NCI-H510A (cell line): ENCODE measurements at places on chromosomes 13 and 19.

DNA sequence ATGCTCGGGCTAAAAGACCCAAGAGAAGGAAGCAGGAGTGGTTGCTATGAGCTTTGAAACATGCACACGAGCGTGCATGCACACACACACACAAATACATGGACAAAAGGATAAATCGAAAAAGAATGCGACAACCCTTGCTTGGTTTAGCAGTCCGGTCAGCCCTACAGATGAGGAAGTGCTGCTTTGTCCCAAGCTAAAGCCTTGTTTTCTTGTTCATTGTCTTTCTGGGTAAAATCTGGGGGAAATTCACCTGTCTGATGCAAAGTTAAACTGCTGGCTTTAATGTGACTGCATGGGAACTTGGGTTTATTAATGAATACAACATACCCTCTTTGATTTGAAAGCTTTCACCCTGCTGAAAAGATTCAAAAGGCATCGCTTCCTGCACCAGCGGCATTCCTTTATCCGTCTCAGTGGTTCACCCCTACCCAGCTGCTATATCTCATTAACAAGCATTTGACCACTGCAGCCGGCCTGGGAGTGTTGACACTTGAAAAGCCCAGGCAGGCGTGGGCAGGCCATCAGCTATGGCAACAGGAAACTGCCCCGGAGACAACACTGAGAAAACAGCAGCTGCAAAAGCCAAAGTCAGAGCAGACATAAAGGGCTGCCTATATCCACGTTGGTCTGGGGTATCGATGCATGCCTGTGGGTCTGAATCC, 301.7 kb downstream of the NDFIP2 start:
- DNase-seq: peak; percentile 74

- DNase-seq: no peak
These were observed 74.0 kb downstream of the DHRS12 start for GRCh38 chr13:51729866-51730553.

DNA sequence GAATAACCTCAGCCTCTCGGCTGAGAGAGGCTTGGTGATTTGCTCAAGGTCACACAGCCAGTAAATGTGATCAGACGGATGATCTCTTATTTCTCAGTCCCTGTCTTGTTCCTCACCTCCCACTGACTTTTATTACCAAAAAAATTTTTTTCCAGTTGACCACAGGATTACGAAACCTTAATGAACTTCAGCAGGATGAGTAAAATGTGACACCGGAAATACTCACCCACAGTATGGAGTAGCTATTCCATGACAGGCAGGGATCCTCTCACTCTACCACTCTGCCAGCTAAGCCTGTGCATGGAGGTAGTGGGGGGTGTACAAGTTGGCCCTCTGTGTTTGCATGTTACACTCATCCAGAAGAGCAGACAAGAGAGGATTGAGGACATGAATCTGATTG, 916.4 kb downstream of the UQCRFS1 start:
- DNase-seq: no peak

GRCh38 chr19:29478578-29479565, 46.9 kb upstream of the VSTM2B start:
- no peak for DNase-seq

- no peak for DNase-seq
These were observed 8.0 kb downstream of the ANGPTL8 start for GRCh38 chr19:11247391-11247790.

DNA sequence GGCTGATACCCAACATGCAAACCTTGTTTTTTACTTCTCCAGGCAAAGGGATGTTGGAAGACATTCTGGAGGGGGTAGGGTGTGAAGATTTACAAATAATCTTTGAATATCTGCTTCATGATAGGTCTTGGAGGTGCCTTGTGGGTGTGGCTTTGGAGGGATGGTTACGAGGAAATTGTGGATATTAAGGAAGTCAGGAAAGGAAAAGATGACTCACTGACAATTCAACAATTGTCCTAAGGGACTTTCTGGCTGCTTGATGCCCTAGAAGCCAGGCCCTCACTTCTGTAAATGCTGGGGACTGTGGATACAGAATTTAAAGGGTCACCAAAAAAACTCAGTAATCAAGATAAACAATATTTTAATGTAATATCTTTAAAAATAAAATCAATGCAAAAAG, 37.4 kb upstream of the ZNF527 start:
- DNase-seq: no peak

GRCh38 chr13:78047151-78047550, 128.5 kb upstream of the EDNRB start:
- DNase-seq: no peak

GRCh38 chr13:76773448-76774094, 112.6 kb downstream of the KCTD12 start:
- no peak for DNase-seq

DNA sequence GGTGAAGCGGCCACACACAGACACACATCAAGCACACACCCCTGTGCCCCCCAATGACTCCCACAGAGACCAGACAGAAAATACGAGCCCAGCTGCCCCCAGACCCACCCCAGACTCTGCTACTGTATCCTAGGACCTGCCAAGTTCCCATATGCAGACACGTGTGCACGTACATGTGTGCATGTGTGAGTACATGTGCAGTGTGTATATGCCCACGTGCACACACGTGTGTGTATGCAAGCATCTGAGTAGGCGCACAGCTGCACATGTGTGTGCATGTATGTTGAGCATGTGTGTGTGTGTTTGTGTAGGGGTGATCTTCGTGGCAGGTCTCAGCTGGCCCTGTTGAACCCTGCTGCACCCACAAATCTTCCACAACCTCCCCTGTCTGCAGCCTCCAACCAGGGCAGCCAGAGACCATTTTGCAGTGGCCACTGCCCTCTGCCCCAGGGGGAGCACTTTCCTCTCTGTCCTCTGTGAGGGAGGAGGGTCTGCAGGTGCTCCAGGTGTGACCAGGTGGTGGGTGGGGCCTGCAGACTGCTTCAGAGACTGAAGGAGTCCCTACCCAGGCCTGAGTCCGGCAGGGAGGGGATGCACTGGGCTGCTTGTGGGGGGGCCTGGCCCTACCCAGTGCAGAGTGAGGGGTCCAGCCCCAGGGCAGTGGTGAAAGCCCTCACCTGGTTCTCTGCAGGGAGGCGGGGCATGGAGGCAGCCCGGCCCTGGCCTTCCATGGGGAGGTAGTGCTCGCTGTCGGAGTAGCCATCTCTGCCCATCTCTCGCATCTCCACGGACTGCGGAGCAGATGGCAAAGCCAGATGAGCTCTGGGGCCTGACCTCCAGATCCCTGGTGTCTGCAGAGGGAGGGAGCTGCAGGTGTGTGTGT, 61.5 kb downstream of the IER2 start:
- DNase-seq: no peak

DNA sequence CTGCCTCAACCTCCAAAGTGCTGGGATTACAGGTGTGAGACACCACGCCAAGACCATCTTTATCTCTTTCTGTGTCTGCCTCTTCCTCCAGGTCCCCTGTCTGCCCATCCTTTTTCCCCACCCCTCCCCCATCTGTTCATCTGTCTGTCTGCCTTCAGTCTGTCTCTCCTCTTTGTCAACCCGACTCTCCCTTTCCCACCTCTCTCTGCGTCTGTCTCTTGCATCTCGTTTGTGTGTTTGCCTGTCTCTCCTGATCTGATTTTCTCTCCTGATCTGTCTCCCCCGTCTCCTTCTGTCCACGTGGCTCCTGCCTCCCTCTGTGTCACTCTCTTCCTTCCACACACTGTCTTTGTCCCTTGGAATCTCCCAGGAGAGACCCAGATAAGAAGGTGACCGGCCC, 10.0 kb downstream of the VASP start:
- no peak for DNase-seq
